ENCODE measurements at places on chromosomes 11 and 22.

- no peak for DNase-seq
These were observed at the start of gene TEX54 for GRCh38 chr11:62832336-62833234. TEX54 (minus strand) TSS chr11:62832841.

GRCh38 chr22:17888855-17889254 lies 114.6 kb upstream of the BID start:
- DNase-seq = no peak

- no peak for DNase-seq
These were observed 8.0 kb downstream of the ANO1 start for GRCh38 chr11:70085815-70086769.

- no peak for DNase-seq
These were observed 6.3 kb upstream of the MYO18B start for GRCh38 chr22:25735650-25736049.

GRCh38 chr11:64792482-64792881 lies 10.5 kb downstream of the MAP4K2 start:
- no peak for DNase-seq

GRCh38 chr11:111367411-111368284 lies 11.4 kb downstream of the POU2AF1 start:
- DNase-seq = no peak

DNA sequence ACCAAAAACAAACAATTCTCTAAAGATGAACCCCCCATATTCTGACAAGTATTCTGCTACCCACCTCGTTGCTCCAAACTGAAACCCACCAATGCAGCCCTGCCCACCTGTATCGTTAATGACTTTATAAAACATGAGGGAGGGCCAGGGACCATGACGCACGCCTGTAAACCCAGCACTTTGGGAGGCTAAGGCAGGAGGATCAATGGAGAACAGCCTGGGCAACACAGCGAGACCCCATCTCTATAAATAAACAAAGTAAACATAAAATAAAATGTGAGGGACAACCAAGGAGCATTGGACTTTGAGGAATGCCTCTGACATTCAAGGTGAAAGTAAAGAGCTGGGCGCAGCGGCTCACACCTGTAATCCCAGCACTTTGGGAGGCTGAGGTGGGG lies 39.8 kb upstream of the ATXN10 start:
- DNase-seq = no peak

GRCh38 chr11:57460022-57460757 lies at the start of gene RTN4RL2:
RTN4RL2 (plus strand) TSS chr11:57460528; CDS start chr11:57460866, 338 bp downstream.
- peak; percentile 40 for DNase-seq

DNA sequence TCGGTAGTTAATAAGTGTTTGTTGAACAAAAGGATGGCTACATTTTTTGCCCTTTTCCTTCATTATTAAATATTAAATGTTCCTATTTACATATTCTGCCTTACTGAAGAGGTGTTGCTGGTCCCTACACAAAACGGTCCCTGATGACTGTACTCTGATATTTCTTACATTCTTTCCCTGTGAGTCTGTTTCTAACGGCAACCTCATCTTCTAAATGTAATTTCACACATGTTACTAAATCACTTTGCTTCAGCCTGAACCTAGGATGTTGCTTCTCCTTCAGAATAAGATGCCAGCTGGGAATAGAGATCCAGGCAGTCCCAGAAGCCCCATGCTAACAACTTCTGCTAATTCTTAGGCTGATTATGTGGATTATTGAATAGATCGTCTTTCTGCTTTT lies 50.3 kb downstream of the SPON1 start:
- DNase-seq = no peak

DNA sequence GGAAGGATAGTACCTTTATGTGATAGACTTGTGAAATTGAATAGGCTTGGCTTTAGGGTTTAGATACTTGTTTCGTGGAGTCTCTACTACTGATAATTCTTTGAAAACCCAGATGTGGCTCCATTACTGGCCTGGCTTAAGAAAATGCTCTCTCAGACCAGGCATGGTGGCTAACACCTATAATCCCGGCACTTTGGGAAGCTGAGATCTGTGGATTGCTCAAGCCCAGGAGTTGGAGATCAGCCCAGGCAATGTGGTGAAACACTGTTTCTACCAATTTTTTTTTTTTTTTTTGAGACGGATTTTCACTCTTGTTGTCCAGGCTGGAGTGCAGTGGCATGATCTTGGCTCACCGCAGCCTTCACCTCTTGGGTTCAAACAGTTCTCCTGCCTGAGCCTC lies 40.9 kb downstream of the ATG13 start:
- DNase-seq = no peak

DNA sequence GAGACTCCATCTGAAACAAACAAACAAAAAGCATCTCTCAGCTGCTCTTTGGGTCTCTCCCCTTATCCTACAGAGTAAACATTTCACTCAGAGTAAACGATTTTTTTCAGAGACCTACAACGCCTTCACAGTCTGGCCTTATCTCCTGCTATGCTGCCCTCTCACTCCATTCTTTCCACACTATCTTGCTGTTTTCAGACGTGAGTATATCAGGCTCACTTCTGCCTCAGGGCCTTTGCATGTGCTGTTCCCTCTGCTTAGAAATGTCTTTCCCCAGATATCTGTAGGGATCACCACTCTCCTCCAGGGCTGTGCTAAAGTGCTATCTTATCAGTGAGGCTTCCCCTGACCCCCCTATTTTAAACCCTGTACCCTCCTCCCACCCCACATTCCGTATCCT lies 6.5 kb downstream of the RIBC2 start:
- no peak for DNase-seq

GRCh38 chr11:36326524-36327419 lies 30.7 kb downstream of the PRR5L start:
- DNase-seq = no peak

GRCh38 chr11:117096201-117096991 lies 1.8 kb downstream of the SIK3 start:
- DNase-seq = peak; percentile 29

DNA sequence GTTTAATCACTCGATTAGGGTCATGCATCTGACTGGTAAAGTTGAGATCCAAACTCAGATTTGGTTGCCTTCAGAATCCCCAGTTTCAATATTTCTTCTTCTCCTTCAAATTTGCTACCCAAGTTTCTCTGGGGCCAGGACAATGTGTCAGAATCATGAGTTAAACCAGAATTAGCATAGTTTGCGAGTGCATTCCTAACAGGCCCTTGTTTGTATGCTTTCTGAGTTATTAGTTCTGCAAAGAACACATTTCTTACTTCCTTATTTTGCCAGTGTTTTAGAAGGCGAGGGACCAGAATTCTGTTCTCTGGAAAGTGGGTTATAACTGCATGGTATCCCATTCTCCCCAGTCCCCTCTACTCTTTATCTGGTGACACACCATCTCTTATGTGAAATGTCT lies 112.0 kb downstream of the ARL14EP start:
- no peak for DNase-seq

- DNase-seq = no peak
These were observed 6.9 kb downstream of the GP1BB start for GRCh38 chr22:19730198-19730597.

- no peak for DNase-seq
These were observed 406.0 kb downstream of the TBC1D22A start for GRCh38 chr22:47168441-47168840.

DNA sequence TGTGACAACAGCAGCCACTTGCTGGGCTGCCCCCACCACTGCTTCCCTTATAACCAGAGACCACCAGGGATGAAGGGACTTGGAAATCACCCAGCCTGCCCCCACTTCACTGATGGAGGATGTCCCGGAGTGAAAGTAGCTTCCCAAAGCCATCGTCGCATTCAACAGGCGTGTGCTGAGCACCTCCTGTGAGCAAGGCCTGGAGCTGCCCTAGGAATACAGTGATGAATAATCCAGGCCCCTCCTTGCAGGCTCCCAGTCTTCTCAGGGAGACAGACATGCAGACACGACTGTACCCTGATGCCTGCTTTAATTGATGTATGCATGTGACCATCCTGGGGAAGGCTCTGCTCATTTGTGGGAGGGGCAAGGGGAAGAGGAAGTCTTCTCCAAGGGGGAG lies 22.6 kb downstream of the PTPN5 start:
- DNase-seq = no peak

GRCh38 chr11:88799771-88800500 lies 265.8 kb downstream of the GRM5 start:
- DNase-seq = no peak

GRCh38 chr11:131025020-131025419 lies 108.7 kb upstream of the SNX19 start:
- DNase-seq = no peak

- no peak for DNase-seq
These were observed 47.1 kb downstream of the CWC15 start for GRCh38 chr11:94926271-94926625.

GRCh38 chr11:13663631-13664071 lies 4.8 kb upstream of the FAR1 start:
- DNase-seq = no peak

DNA sequence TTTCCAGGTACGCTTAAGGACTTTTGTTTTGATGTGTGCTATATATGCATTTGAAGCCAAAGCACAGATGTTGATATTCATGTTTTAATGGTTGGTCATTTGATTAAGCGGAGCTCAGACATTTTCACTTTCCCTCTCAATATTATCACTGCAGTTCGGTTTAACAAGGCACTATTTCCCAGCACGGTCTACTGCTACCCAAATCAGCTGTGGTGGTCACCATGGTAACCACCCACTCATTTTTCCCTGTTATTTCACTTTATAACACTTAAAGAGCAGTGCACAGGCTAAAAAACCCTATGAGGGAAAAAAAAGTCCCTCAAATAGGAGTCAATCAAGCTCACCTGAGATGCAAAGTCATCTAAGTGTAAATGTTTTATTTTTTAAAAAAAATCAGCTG lies 439.6 kb upstream of the CCDC90B start:
- no peak for DNase-seq

DNA sequence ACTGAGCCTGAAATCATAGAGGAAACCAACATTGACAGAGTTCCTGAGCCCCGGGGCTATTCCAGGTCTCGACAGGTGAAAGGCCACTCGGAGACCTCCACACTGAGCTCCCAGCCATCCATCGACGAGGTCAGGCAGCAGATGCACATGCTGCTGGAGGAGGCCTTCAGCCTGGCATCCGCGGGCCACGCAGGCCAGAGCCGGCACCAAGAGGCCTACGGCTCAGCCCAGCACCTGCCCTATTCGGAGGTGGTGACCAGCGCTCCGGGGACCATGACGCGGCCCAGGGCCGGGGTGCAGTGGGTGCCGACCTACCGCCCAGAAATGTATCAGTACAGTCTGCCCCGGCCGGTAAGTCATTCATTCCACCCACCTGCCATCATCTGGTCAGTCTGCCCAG lies 54.9 kb downstream of the C11orf91 start:
- no peak for DNase-seq

GRCh38 chr22:50303848-50304527 lies 3.5 kb downstream of the PLXNB2 start:
- no peak for DNase-seq

- no peak for DNase-seq
These were observed 54.7 kb downstream of the MYEOV start for GRCh38 chr11:69348414-69349235.

GRCh38 chr11:89321401-89321800 lies 143.7 kb downstream of the TYR start:
- DNase-seq = no peak

GRCh38 chr11:72807021-72807693 lies 7.1 kb upstream of the ATG16L2 start:
- no peak for DNase-seq

DNA sequence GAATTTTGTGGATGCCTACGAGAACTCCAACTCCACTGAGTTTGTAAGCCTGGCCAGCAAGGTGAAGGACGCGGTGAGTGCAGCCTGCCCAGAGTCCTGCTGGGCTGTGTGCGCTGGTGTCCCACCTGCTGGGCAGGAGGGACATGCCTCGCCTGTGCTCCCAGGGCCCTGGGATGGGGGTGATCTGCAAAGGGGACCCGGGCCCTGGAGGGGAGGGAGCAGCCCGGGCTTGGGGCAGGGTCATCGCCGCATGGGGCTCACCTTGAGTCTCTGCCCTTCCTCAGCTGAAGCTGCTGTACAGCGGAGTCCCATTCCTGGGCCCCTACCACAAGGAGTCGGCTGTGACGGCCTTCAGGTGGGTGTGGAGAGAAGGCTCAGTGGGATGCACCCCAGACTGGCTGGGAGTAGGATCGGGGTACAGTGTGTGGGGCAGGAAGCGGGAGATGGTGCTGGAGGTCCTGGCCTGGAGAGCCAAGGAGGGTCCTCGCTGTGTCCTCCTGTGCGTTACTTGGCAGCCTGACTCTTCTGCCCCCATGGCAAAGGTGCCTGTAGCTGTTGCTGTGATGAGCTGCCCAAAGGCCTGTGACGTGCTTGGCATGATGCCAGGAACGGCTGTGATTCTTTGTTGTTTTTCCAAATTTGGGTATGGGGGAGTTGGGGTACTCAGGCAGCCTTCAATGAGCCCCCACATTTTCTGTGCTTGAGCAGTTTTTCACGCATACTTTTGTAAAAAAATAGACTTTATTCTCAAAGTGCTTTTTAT lies 29.2 kb downstream of the ST14 start:
- DNase-seq = no peak

DNA sequence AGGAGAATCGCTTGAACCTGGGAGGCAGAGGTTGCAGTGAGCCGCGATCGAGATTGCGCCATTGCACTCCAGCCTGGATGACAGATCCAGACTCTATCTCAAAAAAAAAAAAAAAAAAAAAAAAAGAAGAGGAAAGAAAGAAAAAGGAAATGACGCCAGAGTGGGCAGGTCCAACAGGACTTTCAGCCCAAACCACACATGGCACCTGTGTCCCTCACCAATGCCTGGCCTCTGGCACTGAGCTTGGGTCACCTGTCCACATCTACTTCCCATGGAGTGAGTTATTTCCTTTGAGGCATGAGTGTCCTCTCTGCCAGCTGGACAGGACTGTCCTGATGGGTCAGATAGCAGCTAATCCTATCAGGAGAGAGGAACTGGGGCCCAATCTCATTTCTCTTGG lies 15.2 kb upstream of the GCAT start:
- DNase-seq = no peak

All from T-helper 2 cell treated with Interferon-gamma antibody and Interleukin-4, amounts not matched to agents 5 μg/mL and 100 μg/mL, for 36 hours (primary cell).